ENCODE measurements at places on chromosomes 6 and 20.

- DNase-seq: no peak
Observed at GRCh38 chr6:37492991-37493660, 6.6 kb downstream of the CCDC167 start.

GRCh38 chr6:1094306-1094705 lies 217.6 kb upstream of the FOXQ1 start:
- DNase-seq: no peak

DNA sequence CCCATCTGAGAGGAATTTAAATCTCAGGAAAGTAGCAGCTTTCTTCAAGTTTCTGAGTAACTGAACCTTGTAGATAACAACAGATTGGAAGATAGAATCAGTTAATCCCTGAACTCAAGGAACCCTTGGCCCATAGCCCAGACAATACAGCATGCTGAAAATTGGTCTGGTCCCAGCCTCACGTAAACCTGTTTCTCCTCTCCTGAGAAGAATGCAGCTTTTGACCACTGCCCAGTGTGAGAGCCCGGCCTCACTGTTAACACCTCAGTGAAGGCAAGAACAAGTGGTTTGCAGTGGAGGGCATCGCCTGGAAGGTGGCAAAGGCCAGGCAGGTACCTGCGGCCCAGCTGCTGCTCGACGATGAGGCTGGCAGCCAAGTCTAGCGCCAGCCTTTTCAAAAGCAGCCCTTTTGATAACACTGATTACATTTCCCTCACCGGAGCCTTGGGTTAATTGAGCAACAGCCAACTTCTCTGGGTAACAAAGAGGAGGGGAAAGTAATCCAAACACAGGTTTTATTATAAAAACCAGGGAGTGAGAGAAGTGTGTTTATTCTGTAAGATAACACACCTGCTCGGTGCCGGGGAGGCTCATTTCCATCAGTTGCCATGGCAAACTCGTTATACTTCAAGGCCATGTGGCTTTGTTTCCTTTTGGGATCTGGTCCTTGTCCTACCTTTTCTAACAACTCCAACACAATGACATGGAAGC lies 54.0 kb downstream of the TRAF3IP2 start:
- peak; percentile 59 for DNase-seq

DNA sequence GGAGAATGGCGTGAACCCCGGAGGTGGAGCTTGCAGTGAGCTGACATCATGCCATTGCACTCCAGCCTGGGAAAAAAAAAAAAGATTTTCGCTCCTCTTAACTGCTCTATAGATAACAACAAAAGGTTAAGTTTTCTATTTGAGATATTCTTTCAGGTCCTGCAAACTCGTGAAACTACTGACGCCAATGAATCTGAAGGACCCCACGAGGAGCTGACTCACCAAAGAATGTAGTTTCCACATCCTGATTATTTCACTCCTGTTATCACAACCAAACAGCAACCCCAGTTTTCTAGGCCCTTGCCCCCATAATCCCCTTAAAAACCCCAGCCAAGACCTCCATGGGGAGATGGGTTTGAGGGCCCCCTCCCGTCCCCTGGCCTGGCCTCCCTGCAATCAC lies 58.7 kb downstream of the OTOR start:
- DNase-seq: no peak

DNA sequence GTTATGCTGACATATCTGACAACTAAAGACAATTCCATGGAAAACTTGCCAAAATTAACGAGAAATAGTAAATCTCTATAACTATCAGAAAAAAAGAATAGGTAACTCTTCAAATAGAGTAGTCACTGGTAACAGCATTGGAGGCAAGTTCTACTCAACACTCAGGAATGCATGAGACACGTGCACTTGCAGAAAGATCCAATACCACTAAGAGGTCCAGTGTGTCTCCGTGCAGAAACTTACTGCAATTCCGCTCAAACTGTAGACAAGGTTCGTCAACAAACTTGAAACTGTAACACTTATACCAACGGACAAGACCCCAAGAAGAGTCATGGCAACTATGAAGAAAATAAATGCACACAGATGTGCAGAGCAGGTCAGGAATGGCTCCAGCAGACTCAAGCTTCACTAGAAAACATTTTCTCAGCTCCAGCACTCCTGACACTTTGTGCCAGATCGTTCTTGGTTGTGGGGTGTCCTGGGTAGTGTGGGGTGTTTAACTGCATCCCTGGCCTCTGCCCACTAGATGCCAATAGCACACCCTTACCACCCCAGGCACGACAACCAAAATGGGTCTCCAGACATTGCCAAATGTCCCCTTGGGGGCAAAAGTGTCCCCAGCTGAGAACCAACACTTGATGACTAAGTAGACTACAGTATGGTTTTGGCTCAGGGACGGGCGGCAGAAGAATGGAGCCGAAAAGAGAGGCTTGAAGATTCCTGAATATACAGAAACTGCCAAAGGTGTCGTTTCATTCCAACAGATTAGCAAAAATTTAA lies 134.8 kb downstream of the DTNBP1 start:
- DNase-seq: no peak

DNA sequence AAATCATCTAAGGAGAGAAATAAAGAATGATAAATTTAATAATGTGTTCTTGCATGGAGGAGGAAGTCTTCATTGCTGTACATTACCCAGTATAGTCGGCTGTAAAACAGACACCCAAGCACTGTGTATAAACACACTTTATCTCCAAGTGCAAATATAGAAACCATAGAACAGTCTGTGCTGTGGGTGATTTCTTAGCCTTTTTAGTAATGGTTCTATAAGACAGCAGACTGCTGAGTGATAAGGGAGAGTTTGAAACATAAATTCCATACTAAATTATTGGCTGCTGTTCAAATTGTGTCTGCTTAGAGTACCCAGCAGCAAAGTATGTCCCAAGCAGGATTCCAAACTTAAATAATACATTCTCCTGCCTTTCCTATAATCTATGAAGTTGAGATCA lies 4.6 kb downstream of the FILIP1 start:
- DNase-seq: no peak

- DNase-seq: no peak
Observed at GRCh38 chr6:169205176-169206160, 48.2 kb downstream of the THBS2 start.

GRCh38 chr20:14538433-14538832 lies 201.0 kb upstream of the FLRT3 start:
- DNase-seq: no peak

- DNase-seq: no peak
Observed at GRCh38 chr6:37338745-37339255, 15.0 kb upstream of the RNF8 start.

DNA sequence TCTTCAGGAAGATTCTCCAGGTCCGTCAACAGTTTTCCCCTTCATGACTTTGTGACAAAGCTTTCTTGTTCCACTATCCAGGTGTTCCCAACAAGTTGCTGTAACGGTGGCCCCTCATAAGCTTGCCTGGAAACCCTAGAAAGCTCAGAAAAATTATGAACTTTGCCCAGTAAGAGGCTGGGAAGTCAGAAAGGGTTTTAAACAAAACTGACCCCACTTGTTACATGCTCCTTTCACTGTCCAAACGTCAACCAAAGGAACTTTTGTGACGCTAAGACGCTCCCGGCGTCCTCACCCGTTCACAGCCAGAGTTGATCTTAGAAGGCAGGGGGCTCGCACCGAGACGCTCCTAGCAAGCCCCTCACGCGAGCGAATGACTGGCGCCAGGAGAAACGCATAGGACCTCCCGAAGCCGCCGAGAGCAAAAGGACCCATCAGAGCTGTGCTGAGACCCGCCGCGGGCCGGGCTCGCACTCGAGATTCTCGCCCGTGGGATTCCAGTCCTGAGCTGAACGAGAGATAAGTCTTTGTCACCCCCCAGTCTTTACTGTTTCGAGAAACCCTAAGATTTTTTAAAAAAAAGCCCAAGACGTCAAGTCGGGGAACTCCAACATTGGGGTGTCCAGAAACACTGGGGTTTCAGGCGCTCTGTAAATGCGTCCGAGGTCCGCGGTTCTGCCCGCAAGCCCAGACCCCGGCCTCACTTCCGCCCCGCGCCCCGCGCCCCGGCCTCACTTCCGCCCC lies 544 bp upstream of the ACAT2 start:
- no peak for DNase-seq

DNA sequence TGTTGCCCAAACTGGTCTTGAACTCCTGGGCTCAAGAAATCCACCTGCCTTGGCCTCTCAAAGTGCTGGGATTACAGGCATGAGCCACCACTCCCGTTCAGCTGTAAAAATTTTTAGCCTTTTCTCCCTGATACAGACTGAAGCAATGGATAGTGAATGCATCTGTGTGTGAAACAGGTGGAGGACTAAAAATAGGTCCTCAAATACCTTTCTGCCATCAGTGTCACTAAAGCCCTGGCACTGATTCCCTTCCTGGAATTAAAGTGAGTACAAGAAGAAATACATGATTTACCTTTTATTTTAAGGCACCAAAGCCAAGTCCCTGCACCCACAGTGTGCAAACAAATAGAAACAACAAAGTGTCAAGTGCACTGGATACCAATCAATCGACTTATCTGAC lies 25.1 kb downstream of the TULP4 start:
- no peak for DNase-seq

DNA sequence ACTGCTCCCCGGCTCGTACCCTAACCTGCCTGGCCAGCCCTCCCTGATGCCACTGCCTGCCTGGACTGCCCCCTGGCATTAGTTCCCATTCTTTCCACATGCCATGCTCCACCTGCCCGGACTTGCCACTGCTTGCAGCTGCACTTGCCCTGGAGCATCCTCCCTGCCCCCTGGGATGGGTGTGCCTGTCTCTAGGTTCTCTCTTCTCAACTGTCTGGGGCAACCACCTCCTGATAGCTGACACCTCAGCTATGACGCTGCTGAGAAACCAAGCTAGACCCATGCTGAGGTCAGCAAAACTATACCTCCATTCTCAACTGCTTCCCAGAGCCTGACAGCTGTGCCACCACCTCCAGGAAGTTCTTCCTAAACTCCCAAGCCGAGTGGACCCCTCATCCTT lies 72.1 kb downstream of the PERP start:
- DNase-seq: peak; percentile 42

GRCh38 chr20:36562724-36563123 lies 10.7 kb upstream of the TGIF2 start:
- DNase-seq: no peak

GRCh38 chr6:96907498-96907897 lies 9.8 kb upstream of the NDUFAF4 start:
- DNase-seq: no peak

DNA sequence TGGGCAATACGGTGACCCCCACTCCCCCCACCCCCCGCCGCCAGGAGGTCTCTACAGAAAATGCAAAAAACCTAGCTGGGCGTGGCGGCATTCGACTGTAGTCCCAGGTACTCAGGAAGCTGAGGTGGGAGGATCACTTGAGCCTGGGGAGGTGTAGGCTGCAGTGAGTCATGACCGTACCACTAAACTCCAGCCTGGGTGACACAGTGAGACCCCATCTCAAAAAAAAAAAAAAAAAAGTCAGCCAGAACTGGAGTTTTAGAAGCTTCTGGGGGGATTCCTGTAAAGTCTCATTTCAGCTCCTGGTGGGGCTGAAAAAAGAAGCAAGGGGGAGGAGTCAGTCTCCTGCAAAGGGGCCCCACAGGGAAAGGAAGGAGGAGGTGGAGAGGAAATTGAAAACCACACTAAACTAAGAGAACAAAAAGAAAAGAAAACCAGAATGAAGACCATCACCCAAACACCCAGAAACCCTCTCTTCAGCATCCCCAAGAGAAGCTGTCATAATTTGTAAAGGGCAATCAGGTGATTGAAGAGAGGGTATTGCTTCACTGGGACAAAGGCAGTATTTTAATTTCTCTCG lies 50.4 kb downstream of the NOL4L start:
- DNase-seq: no peak

DNA sequence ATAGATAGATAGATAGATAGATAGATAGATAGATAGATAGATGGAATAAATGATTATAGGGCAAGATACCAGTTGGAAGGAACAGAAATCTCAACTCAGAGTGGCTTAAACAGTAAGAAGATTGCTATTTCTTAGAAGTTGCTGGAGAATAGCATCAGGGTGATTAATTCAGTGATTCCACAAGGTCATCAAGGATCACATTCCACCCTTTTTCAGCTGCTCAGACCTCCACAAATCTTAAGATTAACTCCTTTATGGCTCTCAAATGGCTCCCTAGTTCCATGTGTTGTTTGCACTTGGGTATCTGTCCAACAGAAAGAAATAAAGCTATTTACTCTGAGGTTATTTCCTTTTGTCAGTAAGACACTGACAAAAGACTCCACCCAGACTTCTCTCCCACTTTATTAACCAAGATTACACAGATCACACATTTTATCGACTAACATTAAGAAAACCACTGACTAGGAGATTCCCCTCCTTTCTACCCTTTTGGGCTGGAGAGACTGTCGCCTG lies 68.3 kb upstream of the KIF16B start:
- no peak for DNase-seq

DNA sequence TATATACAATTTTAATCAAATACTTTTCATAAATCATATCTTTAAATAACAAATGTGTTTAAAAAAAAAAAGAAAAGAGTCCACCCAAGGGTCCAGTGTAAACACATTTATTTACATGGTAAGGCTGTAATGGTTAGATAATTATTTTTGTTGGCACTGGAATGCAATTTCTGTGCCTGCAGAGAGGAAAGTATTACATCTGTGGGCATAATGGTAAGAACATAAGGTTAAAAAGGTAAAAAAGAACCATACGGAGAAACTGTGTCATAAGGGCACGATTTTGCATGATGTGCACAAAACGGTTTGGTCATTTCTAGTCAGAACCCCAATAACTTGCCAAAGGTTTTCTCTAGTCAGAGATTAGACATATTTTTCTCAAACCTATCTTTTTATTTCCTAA lies 54.3 kb downstream of the RWDD2A start:
- no peak for DNase-seq

- DNase-seq: no peak
Observed at GRCh38 chr6:41347378-41348050, 12.1 kb downstream of the NCR2 start.

DNA sequence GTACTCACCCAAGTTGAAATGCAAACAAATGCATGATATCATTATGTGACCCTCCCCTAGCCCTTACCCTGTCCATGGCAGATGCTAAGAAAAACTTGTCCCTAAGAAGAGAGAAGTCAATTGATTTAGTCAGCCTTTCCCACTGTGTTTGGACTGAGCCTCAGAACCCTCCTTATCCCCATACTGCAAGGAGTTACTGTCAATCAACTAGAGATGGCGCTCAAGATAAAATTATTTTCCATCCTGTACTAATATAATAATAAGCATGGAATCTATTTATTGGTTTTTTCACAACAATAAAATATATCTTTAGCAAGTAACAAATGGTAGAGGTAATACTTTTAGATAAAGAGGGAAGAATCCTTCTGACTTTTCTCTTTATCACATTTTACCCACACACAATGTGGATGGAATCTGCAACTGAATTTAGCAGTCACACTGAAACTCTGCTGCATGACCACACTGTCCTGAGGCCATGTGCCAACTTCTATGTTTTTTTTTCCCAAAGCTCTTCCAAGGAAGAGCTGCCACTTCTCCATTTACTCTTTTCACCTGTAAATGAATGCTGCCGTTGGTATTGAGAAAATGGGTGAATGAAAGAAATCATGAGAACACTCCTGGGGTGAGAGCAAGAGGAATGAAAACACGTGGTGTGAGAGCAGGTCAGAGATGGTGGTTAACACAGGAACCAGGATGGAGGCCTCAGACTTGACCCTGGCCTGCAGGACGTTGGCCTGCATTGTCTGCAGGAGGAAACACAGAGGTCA lies 10.5 kb downstream of the NT5E start:
- no peak for DNase-seq

GRCh38 chr6:52381249-52381648 lies 19.3 kb downstream of the PAQR8 start:
- DNase-seq: no peak

Measured in Caki2 (cell line).